GM12891 (cell line): ENCODE measurements at places on chromosomes 16 and 17.

DNA sequence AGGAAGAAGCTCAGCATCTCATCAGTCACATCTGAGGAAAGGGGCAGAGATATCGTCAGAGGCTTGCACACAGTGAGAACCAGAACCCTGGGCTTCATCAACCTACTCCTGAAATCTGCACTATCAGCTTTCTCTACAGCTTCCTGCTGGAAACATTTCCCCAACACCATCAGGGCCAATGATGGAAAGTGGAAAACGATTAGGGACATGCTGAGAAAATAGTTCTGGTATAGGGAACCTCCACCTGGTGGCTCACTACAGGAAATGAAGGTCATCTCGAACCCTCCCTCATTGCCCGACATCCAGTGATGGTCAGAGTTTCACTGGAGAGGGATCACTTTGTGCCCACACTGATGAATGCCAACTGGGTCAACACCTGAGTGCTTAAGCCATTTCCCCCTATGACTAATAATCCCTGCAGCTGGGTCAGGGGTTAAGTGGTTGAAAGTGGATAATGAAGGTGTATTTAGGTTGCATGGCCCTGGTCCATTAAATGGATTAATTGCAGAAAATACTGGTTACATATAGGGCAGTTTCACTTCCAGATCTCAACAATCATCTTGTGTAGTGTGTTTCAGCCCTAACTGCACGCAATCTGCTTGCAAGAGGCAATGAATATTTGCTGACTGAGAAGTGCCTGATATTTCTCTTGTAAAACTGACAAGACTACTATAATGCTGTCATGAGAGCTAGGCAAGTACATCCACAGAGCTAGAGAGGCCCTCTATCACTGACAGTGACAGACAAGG is 43.1 kb upstream of the GSG1L start:
- DNase-seq = no peak

DNA sequence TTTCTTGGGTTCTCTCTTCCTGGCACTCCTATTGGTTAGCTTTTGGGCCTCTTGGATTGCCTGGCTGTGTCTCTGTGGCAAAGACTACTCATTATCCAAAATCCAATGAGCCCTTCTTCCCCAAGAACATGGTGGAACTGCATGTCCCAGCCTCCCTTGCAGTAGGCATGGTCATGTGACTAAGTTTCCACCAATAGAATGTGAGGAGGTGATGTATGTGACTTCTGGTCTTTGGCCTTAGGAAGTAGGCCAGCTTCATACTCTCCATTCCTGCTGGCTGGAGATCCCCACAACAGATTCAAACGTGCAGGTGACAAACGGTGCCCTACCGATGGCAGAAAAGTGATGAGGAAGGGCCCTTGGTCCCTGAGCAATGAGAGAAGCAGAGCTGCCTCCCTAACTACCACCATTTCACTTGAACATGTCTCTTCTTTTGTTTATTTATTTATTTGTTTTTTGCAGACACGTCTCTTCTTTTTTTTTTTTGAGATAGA is 17.3 kb upstream of the SPN start:
- peak; percentile 46 for DNase-seq

DNA sequence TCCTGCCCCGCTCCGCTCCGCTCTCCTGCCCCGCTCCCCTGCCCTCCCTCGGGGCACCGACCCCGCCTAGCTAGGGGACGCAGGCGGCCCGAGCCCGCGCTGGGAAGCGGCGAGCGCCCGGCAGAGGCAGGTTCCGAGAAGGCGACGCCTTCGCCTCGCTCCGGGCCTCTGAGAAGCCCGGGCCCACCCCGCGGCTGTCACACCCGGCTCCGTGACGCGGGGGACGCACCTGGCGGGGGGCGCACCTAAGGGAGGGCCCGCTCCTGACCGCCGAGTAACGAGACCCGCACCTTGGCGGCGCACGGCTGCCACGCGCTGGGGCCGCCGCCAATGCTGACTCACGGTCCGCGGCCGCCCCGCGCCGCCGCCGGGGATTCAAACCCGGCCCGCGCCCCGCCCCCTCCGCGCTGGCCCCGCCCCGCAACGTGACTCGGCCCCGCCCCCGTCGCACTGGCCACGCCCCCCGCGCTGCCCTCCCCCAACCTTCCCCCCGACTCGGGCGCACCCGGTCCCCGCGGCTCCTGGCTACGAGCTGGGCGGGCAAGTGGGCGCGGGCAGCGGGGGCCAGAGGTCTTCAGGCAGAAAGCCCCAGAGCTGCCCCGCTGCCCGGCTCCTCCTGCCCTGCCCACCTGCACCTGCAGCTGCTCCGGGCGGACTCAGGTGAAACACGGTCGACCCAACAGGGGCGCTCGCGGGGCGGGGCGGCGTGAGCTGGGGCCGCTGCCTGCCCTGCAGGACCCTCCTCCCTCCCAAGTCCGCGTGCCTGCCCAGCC is 27.8 kb downstream of the GNPTG start:
- peak; percentile 88 for DNase-seq

- DNase-seq = no peak
Measured at GRCh38 chr17:41919840-41920579, 1.3 kb upstream of the ACLY start.

- peak; percentile 48 for DNase-seq
Measured at GRCh38 chr17:66906321-66907278, 57.9 kb upstream of the CACNG4 start.

DNA sequence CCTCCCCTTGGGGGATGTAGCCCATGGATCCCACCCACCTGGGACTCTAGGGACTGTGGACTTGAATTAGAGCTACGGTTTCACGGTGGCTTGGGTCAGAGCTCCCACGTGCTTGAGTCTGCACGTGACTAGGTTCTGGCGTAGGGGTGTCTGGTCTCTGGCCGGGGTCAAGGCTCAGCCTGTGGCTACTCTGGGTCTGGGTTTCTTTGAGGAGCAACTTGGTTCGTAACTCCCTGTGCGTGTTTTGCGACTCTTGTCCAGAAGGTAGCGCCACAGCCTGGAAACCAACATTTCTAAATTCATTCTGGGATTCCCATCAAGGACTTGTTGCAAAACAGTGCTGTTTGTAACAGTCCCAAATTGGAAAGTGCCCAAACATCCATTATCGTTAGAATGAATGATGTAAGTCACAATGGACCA is 470 bp upstream of the GGT6 start:
- DNase-seq = no peak

- DNase-seq = peak; percentile 51
Measured at GRCh38 chr17:38798614-38799500, 499 bp downstream of the PIP4K2B start.

GRCh38 chr16:80208015-80208414 is 332.8 kb upstream of the DYNLRB2 start:
- no peak for DNase-seq

GRCh38 chr17:6365200-6365943 is 69.5 kb downstream of the AIPL1 start:
- no peak for DNase-seq

DNA sequence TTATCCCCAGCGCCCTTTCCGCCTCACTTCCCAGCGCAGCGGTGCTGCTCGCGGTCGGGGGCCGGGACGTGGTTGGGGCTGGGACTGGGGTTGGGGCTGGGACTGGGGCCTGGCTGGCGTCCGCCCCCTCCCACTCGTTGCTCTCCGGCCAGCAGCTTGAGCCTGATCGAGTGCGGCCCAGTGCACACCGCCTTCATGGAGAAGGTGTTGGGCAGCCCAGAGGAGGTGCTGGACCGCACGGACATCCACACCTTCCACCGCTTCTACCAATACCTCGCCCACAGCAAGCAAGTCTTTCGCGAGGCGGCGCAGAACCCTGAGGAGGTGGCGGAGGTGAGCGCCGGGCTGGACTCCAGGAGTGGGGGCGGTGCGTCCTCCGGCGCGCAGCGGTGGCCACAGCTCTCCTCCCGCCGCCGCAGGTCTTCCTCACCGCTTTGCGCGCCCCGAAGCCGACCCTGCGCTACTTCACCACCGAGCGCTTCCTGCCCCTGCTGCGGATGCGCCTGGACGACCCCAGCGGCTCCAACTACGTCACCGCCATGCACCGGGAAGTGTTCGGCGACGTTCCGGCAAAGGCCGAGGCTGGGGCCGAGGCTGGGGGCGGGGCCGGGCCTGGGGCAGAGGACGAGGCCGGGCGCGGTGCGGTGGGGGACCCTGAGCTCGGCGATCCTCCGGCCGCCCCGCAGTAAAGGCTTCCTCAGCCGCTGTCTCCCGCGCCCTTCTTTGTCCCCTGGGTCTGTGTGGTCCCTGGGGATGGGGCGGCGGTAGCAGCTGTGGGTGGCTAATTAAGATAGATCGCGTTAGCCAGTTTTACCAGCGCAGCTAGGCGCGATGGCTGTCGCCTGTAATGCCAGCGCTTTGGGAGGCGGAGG is 1.8 kb downstream of the HSD17B1 start:
- peak; percentile 94 for DNase-seq

DNA sequence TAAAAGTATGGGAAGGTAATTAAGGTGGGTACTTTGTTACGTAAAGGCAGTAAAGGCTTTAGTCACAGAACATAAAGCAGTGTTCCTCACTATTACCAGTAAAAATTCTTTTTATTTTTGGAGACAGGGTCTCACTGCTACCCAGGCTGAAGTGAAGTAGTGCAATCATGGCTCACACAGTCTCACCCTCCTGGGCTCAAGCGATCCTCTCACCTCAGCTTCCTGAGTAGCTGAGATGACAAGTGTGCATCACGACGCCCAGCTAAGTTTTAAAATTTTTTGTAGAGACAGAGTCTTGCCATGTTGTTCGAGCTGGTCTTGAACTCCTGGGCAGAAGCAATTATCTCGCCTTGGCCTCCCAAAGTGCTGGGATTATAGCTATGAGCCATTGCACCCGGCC is 80.5 kb downstream of the CREBBP start:
- DNase-seq = no peak

- DNase-seq = no peak
Measured at GRCh38 chr17:49890852-49891251, 43.0 kb upstream of the TAC4 start.

DNA sequence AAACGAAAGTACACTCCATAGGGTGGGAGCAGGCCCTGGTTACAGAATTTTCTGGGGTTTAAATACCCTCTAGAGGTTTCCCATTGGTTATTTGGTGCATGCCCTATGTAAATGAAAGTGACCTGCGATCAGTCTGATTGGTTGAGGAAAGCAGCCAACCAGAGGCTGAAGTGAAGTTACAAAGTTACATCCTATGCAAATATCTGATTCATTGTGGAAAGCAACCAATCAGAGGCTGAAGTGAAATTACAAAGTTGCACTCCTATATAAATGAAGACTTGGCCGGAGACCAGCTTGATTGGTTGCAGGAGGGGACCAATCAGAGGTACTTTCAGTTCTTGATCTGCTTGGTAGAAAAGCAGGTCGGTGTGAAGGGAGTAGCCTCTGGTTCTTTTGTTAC is 24.4 kb downstream of the NAA60 start:
- no peak for DNase-seq

- no peak for DNase-seq
Measured at GRCh38 chr17:13994050-13994449, 75.3 kb upstream of the COX10 start.

DNA sequence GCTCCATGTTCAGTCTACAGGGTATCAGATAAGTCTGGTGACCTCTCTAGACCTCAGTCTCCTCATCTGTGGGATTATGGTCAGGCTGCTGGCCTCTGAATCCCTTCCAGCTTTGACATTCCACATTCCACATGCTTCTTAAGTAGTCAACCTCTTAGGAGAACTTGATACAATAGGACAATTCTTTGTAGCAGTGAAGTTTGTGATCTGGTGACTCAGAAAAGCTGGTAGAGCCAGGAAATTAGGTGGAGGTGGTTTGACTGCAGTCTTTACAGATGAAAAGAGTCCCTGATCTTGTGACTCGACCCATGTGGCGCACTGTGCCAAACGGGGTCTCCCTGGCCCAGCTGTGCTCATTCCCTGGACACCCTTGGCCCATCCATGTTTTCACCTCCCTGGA is 147.8 kb downstream of the NTN1 start:
- no peak for DNase-seq

GRCh38 chr17:77598241-77598620 is 360.3 kb upstream of the TNRC6C start:
- no peak for DNase-seq

GRCh38 chr16:25013751-25014499 is 1.2 kb downstream of the ARHGAP17 start:
- no peak for DNase-seq

- DNase-seq = no peak
Measured at GRCh38 chr17:50604513-50604912, 30.2 kb upstream of the ABCC3 start.
